ENCODE measurements at places on chromosomes 16 and 17.

DNA sequence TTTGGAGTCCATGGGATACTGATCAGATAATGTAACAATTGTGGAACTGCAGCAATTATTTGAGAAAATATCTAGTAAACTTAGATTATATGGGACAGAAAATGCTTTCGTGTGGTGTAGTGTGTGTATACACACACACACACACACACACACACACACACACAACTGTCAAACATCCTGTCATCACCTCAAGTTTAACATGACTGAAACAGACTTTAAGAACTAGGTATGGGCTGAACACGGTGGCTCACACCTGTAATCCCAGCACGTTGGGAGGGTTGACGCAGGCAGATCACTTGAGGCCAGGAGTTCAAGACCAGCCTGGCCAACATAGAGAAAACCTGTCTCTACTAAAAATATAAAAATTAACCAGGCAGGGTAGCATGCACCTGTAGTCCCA, 544 bp upstream of the EVI2A start:
- DNase-seq: no peak

DNA sequence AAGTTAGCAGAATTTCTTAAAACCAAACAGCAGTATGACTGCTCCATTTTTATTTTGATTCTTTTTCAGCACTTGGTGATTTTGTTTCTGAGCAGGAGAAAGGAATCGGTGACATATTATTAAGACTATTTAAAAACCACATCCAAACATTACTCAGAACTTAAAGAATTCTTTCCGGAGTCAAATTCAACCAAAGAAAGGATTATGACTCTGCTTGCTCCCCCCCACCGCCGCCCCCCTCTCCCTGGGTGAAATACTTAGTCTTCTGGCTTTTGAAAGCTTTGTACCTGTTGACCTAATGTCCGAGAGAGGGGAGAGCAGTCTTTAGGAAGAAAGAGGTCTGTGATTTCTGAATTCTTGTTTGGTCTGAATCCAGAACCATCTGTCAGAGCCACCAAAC, 17.9 kb upstream of the COL1A1 start:
- DNase-seq: no peak

DNA sequence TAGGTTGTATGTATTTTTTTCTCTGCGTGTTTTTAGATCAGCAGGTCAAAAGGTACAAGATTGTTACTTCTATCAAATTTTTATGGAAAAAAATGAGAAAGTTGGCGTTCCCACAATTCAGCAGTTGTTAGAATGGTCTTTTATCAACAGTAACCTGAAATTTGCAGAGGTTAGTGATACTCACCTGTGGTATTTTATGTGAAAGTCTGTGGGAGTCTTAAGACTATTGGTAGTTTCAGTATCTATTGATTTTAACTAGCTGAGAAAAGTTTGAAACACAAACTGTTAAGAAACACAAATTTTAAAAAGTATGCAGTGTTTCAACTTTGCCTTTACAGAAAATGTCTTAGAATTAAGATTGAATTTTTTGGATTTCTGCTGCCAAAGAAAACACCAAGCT, 49.6 kb downstream of the CYLD start:
- DNase-seq: no peak

DNA sequence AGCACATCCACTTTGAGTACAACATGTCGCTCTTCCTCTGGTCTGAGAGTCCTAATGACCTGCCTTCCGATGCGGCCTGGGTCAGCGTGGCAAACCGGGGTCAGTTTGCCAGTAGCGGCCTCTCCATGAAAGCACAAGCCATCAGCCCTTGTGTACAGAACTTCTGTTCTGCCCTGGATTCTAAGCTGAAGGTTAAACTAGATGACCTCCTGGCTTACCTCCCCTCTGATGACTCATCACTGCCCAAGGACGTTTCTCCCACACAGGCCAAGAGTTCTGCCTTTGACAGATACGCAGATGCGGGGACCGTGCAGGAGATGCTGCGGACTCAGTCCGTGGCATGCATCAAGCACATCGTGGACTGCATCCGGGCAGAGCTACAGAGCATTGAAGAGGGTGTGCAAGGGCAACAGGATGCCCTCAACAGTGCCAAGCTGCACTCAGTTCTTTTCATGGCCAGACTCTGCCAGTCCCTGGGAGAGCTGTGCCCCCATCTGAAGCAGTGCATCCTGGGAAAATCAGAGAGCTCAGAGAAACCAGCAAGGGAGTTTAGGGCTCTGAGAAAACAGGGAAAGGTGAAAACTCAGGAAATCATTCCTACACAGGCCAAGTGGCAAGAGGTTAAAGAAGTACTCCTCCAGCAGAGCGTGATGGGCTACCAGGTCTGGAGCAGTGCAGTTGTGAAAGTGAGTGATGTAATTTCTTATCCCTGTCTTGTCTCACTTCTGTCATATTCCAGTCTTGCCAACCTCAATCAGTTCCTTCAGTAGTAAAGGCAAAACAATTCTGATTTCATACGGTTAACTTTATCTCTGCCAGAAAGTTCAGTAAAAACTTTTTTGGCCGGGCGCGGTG, 8.6 kb downstream of the COG1 start:
- no peak for DNase-seq

- no peak for DNase-seq
Observed at GRCh38 chr17:4178651-4179050, 35.7 kb downstream of the CYB5D2 start.

DNA sequence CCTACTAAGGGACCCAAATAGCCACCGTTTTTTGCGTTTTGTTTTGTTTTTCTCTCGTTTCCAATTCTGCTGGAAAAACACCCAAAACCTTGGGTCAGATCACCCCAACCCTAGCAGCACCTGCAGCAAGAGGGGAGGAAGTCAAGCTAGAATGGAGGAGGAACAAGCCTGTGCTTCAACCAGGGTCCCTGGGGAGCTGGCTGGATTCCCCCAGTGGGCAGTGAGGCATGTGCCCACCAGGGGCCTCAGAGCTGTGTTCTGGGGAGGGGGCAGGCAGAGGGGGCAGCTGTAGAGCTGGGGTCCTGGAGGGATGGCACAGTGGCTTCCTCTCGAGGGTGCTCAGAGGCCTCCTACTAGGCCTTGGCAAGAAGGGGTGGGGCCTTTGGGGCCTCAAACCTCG, 6.5 kb downstream of the CD79B start:
- peak; percentile 25 for DNase-seq

DNA sequence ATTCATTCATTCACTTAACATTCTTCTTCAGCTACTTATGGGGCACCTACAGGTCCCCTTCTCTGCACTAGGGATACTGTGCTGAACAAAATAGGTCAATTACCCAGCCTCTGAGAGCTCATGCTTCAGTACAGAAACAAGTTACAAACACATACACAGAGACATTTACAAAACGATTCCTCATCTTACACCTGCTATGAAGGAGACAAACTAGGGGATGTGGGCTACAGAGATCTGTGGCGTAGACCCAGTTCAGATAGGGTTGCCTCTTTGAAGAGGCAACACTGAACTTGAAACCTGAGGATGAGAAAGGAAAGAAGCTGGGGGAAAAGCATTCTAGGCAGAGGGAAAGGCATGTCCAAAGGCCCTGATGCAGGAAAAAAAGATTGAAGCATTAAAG, 5.2 kb downstream of the IL21R start:
- DNase-seq: no peak

DNA sequence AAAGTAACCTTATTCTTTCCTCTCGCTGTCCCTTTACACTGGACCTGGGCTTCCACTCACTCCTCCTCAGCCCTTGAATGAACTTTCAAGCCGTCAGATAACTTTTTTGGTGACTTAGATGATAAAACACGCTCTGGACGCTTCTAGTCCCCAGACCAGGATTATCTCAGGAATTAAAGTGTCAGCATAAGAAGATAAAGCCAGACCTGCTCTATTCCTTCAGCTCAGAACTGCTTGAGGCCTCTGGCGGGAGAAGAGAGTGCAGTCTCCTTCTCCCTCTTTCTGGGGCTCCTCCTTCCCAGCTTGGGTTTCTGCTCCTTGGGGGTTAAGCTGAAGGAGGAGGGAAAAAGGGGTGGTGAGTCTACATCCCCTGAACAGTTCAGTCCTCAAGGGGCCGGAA, 6.6 kb downstream of the LPO start:
- DNase-seq: no peak

DNA sequence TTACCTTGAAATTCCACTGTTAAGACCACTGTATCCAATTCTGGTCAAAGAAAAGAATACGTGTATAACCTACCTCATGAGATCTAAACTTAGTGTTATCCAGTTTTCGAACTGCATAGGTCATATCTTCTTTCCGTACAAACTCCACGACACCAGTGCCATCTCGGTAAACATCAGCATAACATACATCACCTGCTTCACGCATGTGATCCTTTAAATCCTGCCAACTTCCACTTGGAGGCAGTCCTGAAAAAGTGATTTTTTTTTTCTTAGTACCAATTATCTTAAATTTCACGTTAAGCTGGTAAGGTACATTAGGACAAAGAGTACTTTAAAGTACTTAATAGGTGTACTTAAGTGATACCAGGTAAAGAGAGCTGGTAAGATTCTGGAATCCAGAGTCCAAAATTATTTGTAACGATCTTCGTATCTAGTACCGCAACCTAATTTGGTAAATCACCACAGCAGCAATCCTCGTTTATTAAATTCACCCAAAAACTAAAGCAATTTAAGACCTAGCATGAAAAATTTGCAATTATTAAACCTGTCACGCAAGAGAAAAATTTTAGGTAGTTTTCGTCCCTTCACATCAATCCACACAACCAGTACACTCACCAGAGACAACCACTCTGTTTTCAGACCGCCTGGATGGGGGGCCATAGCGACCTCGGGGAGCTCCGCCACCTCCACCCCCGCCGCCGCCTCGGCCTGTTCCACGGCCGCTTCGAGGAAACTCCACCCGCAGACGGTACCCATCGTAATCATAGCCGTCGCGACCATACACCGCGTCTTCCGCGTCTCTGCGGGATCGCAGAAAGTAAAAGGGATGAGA, 1.1 kb downstream of the SRSF1 start:
- DNase-seq: no peak

DNA sequence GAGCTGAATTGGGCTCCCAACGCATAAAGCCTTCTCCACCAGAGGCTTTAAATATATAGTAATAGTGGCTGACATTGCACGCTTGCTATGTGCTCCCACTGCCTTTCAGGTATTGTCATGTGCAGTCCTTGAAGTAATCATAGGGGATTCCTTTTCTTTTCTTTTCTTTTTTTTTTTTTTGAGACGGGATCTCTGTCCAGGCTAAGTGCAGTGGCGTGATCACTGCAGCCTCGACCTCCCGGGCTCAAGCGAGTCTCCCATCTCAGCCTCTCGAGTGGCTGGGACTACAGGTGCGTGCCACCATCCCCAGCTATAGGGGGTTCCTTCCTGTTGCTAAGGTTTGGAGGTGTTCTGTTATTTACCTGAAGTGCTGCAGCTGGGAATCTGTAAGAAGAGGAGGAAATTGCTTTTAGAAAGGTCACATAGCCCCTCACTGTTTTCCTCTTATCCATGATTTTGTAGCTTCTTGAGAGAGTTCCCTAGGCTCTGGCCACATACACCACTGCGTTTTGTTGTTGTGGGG, 845 bp downstream of the RPL27 start:
- DNase-seq: no peak

DNA sequence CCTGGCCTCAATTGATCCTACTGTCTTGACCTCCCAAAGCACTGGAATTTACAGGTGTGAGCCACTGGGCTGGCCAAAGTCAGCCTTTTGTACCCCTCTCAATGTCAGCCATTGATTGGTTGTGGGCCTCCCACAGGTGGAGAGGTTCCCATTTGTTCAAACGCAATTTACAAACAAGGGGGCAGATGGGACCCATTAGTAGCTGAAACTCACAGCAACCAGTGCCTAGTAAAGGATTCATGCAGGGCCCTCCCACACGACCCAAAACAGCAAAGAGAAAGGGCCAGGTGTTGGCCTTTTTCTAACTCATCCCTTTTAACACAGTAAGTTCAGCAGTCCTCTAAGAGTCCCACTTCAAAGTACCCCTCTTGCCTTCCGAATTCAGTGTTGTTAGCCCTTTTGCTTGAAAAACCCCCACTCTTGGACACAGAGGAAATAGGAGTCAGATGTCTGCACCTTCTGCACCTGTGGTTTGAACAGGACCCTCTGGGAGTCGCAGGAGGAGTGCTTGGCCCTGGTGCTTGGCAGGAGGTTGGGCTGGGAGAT, 89.2 kb downstream of the PITPNC1 start:
- DNase-seq: no peak

- no peak for DNase-seq
Observed at GRCh38 chr17:8952191-8952590, 13.3 kb downstream of the PIK3R5 start.

- no peak for DNase-seq
Observed at GRCh38 chr17:48549914-48550501, 5.1 kb upstream of the HOXB2 start.

DNA sequence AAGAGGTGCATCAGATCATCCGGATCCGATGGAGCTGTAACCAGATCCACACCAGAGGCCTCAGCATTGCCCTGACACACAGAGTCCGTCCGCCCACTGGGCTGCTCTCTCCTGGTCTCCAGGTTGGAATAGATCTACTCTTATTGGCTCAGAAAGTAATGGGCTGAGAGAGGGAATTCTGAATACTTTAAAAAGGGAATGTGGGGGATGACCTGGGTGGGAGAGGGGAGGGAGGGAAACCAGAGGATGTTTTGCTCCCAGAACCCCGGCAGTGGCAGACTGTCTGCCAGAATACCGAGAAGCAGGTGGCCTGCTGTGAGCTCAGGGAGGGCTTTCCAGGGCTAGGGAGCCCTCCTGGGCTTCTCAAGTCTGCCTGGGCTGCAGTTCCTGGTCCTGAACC, 126.5 kb downstream of the ENGASE start:
- no peak for DNase-seq

GRCh38 chr16:88381820-88382451, 823 bp upstream of the ZNF469 start:
- DNase-seq: no peak

GRCh38 chr16:46709469-46710005, 20.1 kb downstream of the ORC6 start:
- no peak for DNase-seq

DNA sequence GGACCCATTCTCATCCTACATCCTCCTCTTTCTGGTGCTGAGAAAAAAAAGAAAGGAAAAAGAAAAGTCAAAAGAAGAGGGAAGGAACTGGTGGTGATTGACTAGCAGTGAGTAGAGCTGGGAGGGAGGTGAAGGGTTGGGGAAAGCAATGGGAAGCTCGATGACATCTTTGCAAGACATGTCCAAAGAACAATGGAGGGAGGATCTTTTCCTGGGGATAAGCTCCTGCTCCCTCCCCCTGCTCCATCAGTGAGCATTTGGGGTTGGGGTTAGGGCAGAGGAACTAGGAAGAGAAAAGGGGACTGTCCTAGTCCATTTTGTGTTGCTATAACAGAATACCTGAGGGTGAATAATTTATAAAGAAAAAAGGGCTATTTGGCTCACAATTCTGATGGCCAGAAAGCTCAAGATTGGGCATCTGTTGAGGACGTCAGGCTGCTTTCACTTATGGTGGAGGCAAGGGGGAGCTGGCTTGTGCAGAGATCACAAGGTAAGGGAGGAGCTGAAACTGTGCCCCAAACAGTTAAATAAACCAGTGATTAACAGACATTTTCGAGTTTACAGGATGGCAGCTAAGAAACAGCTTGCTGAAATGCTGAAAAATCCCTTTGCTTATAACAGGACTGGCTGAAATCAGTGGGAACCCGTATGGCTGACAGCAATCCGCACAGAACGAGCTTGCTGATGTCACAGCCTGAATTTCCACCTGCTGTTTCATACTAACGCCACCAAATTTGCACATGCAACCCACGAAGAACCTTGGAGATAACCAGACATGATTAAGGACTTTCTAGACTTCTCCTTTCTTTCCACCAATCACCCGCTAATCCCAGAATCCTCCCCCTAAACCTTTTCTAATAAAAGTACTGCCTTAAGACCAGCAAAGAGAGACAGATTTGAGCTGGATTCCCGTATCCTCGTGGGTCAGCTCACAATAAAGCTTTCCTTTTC, 1.6 kb upstream of the ODF4 start:
- DNase-seq: no peak
